ENCODE measurements at places on chromosomes 7 and 10. TPM values are rescaled to one million over a fixed set of nuclear protein-coding genes. Genes with fewer than 3 reads are reported as not detected.

GRCh38 chr10:91700788-91701444 lies 68.0 kb upstream of the PPP1R3C start:
- H3K36me3 ChIP-seq: no peaks in the 10 kb centered on the region
- H3K27me3 ChIP-seq: no peaks in the 10 kb centered on the region
- H3K4me3 ChIP-seq: no peak overlapping the region
- H3K27ac ChIP-seq: no peak overlapping the region
- H3K4me1 ChIP-seq: peaks cover 7% of the 10 kb centered on the region

DNA sequence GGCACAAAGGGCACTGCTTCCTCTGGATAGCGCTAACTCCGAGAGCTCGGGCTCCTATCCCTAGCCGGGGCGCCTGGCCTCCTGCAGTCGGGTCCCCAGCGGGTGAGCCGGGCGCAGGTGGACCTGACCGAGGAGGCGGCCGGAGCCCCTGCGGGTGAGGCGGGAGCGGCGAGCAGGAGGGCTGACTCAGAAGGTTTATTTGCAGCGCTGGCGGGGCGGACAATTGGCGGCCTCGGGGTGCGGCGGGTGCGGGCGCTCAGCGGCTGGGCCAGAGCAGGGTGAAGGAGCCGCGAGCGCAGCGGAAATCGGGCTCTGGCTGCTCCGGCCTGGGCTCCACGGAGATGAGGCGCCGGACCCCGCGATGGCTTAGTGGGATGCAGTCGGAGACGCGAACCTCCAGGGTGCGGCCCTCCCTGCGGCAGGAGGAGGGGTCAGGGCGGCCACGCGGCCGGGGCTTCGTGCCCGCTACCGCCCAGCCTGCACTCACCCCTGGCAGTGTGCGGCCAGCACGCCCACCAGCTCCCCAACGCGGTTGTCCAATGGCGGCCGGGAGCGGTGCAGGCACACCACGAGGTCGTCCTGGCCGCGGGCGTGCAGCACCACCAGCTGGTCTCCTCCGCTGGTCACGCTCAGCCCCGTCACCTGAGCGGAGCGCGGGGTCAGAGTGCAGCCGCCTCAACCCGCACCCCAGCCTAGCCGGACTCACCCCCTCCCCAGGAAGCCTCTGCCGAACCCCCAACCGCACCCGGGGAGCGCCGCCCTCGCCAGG lies 16.1 kb downstream of the MYO1G start:
- no peak overlapping the region for H3K27ac ChIP-seq
- H3K27me3 ChIP-seq: peaks cover 2% of the 10 kb centered on the region
- H3K4me3 ChIP-seq: no peak overlapping the region
- no peak for DNase-seq
- no peaks in the 10 kb centered on the region for H3K4me1 ChIP-seq

DNA sequence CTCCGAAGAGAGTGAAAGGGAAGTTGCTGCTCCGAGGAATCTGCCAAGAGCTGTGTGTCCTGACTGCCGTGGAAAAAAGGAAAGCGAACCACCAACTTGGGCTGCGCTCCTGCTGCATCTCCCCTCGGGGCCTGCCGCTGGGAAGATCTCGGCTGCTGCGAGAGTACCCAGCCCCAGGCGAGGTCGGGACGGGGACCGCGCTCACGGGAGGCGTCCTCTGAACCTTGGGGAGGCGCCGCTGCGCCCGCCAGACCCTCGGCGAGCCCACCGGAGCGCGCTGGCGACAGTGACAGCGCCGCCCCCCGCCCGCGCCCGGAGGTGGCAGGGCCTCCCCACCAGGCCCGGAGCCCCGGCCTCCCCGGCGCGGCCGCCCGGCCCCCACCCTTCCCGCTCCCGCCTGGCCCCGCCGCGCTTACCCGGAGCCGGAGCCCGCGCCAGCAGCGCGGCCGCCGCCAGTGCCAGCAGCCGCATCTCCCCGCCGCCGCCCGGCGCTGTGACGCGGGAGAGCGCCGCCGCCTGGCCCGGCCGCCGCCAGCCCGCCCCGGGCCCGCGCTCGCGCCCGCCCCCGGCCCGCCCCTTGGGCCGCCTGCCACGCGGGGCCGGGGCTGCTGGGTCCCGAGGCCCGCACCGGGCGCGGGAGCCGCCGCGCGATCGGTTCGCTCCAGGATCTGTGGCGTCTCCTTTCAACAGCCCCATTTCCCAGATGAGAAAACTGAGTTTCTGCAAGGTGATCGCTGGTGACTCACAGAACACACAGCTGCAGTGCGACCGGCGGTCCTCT lies at the start of gene VSTM4:
TSS of gene VSTM4 (minus strand) at position 508 of the 781 bp plus-strand sequence. CDS start at position 471, 37 bp downstream.
- no peak within 1 kb of the TSS for H3K27ac ChIP-seq
- H3K4me1 ChIP-seq: peaks cover 4% of the 10 kb centered on the region
- peak; percentile 83 for DNase-seq
- peak within 1 kb of the TSS; percentile 67 for H3K4me3 ChIP-seq
- no peaks in the 10 kb centered on the region for H3K36me3 ChIP-seq

- H3K27ac ChIP-seq: peak overlapping the region; percentile 23
- H3K36me3 ChIP-seq: no peaks in the 10 kb centered on the region
Measured at GRCh38 chr10:120555842-120556532, 99.0 kb downstream of the PLPP4 start.

GRCh38 chr7:959271-959670 lies 4.8 kb upstream of the ADAP1 start:
- no peaks in the 10 kb centered on the region for H3K36me3 ChIP-seq
- DNase-seq: no peak
- peaks cover 10% of the 10 kb centered on the region for H3K4me1 ChIP-seq
- H3K4me3 ChIP-seq: no peak overlapping the region

DNA sequence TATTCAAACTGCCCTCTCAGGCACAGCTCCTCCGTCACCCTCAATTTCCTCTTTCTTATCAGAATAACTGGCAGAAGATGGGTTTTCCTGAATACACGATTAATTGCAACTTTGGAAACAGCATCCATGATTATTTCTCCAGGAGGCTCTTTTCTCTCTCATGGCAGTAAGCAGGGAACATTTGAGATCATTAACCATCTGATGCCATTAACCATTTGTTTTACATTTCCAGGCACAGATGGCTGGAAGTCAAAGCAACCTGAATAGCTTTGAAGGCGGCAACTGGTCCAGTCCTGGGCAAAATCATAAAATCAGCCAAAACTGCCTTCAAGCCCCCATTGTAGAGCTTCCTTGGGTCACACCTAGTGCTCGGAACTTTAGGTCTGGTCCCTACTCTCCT lies 289.5 kb upstream of the AOAH start:
- DNase-seq: no peak
- H3K4me1 ChIP-seq: peaks cover 2% of the 10 kb centered on the region
- no peak overlapping the region for H3K27ac ChIP-seq
- no peak overlapping the region for H3K4me3 ChIP-seq
- H3K27me3 ChIP-seq: peaks cover 2% of the 10 kb centered on the region

The CALY gene
- 3.5 TPM for total RNA-seq

The UTF1 gene
- total RNA-seq: not detected

GRCh38 chr10:104255311-104255981 lies 754 bp downstream of the GSTO1 start:
- peaks cover 8% of the 10 kb centered on the region for H3K27me3 ChIP-seq
- H3K4me1 ChIP-seq: peaks cover 43% of the 10 kb centered on the region
- H3K36me3 ChIP-seq: peaks cover 16% of the 10 kb centered on the region
- peak overlapping the region; percentile 94 for H3K4me3 ChIP-seq

DNA sequence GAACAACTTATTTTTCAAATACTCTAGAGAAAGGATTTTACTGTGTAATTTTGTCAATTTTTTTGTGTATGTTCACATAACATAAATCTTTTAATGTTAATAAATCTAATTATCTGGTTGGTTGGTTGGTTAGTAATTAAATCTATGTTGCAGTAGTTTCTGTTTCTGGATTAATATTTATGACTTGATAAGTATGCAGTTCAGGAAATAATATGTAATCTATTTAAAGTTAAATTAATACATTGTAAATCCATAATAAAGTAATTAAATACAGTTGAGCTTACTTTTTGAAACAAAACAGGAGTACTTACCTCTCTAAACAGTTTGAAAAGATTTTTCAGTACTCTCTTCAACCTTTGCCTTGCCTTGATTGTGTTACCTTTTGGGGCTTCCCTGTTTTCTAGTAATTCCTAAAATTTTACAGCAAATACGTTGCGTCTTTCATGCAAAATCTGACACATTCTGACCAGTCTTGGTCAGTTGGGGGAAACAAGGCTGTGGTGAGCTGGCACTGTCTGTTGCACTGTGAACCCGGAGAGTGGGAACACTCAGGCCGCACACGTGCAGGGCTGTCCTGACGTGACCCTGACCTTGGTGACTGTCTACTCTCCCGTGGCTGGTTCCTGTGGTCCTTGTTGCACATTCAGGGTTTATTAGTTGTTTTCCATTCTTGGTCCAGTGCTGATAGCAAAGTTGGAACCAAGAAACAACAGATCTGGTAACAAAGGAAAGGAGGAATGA lies 45.6 kb upstream of the FGL2 start:
- no peak overlapping the region for H3K4me3 ChIP-seq
- H3K36me3 ChIP-seq: peaks cover 3% of the 10 kb centered on the region
- no peak for DNase-seq
- peaks cover 5% of the 10 kb centered on the region for H3K4me1 ChIP-seq
- no peaks in the 10 kb centered on the region for H3K27me3 ChIP-seq
- H3K27ac ChIP-seq: no peak overlapping the region

DNA sequence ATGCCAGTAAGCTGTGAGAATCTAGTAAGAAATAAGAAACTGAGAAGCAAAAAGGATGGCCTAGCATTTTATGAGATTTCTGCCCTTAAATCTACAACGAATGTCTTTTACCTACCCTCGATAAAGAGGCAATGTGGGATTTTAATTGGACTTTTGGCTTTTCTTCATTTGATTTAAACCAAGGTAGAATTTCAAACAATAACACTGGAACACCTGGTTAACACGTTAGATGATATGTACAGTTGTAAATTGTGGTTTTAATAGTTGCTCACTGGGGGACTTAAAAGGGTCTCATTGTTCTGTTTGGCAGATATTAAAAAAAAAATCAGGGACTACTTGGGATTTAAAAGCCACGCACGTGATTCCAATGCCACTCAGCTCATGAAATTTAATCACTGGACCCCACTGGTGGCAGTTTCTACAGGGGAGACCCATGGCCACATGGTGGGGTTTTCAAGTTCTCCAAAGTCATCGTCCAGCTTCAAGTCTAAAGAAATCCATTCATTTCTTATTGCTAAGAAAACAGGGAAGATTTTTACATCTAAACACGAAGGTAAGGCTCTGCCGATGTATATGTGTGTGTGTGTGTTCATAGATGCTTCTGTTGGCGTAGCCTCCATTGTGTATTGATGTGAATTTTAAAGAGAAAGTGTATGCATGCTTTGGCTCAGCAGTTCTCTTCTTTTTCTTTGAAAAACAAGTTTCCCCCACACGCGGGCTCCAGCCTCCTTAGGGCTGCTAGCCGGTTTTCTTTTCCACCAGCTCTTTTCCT lies 588.6 kb upstream of the MKI67 start:
- no peaks in the 10 kb centered on the region for H3K4me1 ChIP-seq
- no peak overlapping the region for H3K4me3 ChIP-seq
- DNase-seq: no peak
- no peaks in the 10 kb centered on the region for H3K36me3 ChIP-seq

The CALHM1 gene
- not detected for total RNA-seq

DNA sequence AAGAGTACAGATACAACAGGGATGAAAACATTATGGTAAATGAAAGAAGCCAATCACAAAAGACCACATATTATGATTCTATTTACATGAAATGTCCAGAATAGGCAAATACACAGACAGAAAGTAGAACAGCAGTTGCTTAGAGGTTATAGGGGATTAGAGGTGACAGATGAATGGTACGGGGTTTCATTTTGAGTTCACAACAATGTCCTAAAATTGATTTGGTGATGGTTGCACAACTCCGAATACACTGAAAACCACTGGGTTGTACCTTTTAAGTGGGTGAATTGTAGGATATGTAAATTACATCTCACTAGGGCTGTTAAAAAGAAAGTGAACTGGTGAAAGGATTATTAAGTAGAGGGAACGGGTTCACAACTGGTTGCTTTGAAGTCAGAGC lies 76.3 kb upstream of the MRLN start:
- no peak for DNase-seq
- no peak overlapping the region for H3K4me3 ChIP-seq
- H3K36me3 ChIP-seq: peaks cover 14% of the 10 kb centered on the region
- peaks cover 3% of the 10 kb centered on the region for H3K4me1 ChIP-seq

The TAF5 gene
- total RNA-seq: 4.5 TPM

DNA sequence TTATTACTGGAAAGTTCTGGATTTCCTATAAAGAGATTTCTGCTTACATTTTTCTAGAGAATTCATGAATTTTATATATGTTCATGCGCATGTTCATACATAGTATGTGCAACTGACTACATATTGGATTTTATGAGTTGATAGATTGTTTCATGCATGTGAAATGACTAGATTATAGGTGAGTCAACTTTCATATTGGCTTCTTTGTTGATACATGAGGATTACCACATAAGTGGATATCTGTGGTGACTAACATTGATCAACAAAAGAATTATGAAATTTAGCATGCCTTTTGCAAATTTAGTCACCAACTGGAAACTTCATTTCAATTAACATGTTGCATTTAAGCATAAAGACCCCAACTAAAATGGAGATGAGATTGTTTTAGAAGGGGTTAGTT lies 99.0 kb downstream of the GNAT3 start:
- H3K4me3 ChIP-seq: no peak overlapping the region
- H3K27me3 ChIP-seq: no peaks in the 10 kb centered on the region
- H3K27ac ChIP-seq: no peak overlapping the region
- peaks cover 2% of the 10 kb centered on the region for H3K36me3 ChIP-seq

The ARMC10 gene
- total RNA-seq: 29.3 TPM

The MYO3A gene
- not detected for total RNA-seq

The RFC2 gene
- 13.5 TPM for total RNA-seq

GRCh38 chr7:42869131-42870020 lies 42.5 kb downstream of the C7orf25 start:
- H3K36me3 ChIP-seq: peaks cover 2% of the 10 kb centered on the region
- peaks cover 34% of the 10 kb centered on the region for H3K4me1 ChIP-seq
- H3K27me3 ChIP-seq: no peaks in the 10 kb centered on the region
- H3K4me3 ChIP-seq: no peak overlapping the region
- H3K27ac ChIP-seq: peak overlapping the region; percentile 63

DNA sequence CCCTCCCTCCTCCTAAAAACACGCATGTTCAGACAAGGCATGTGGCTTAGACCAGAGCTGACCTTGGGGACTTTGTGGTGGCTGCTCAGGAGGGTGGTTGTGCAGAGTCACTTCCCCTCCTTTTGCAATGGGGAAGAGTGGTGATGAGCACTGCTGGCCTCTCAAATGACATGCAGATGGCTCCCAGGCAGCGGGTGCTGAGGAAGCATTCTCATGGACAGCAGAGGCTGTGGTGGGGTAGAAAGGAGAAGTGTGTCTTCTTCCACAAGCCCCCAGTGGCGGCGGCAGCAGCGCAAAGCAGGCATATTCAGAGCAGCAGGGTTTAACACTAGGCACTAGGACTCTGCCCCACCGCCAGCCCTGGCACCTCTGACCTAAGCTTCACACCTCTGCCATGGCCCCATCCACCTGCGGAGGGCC lies 105.9 kb upstream of the ANLN start:
- H3K27ac ChIP-seq: no peak overlapping the region
- no peak overlapping the region for H3K4me3 ChIP-seq
- H3K4me1 ChIP-seq: peaks cover 29% of the 10 kb centered on the region
- H3K36me3 ChIP-seq: no peaks in the 10 kb centered on the region
- H3K27me3 ChIP-seq: peaks cover 3% of the 10 kb centered on the region
- DNase-seq: no peak

GRCh38 chr7:82442492-82443035 lies 1.0 kb downstream of the CACNA2D1 start:
- peaks cover 3% of the 10 kb centered on the region for H3K36me3 ChIP-seq
- peaks cover 22% of the 10 kb centered on the region for H3K4me1 ChIP-seq
- no peaks in the 10 kb centered on the region for H3K27me3 ChIP-seq
- no peak for DNase-seq

GRCh38 chr10:88687853-88688467 lies 18.1 kb upstream of the LIPK start:
- H3K27me3 ChIP-seq: no peaks in the 10 kb centered on the region
- no peak for DNase-seq
- H3K4me1 ChIP-seq: peaks cover 5% of the 10 kb centered on the region
- no peaks in the 10 kb centered on the region for H3K36me3 ChIP-seq

Measured in osteocyte (in vitro differentiated cells).